Keratinocyte (primary cell): ENCODE measurements at places on chromosomes 5 and 9.

GRCh38 chr5:53114988-53115387, 5.4 kb upstream of the MOCS2 start:
- H3K4me3 ChIP-seq = no peak overlapping the region
- no peak for DNase-seq
- no peaks in the 10 kb centered on the region for H3K27me3 ChIP-seq
- no peaks in the 10 kb centered on the region for H3K36me3 ChIP-seq
- H3K27ac ChIP-seq = no peak overlapping the region

GRCh38 chr5:11048760-11049159, 287.7 kb upstream of the DAP start:
- H3K4me1 ChIP-seq = no peaks in the 10 kb centered on the region
- no peak for DNase-seq
- no peaks in the 10 kb centered on the region for H3K27me3 ChIP-seq
- H3K4me3 ChIP-seq = no peak overlapping the region
- no peak overlapping the region for H3K27ac ChIP-seq
- no peaks in the 10 kb centered on the region for H3K36me3 ChIP-seq

- no peak overlapping the region for H3K27ac ChIP-seq
- H3K4me3 ChIP-seq = no peak overlapping the region
- no peaks in the 10 kb centered on the region for H3K36me3 ChIP-seq
- DNase-seq = no peak
- no peaks in the 10 kb centered on the region for H3K4me1 ChIP-seq
These were observed 69.0 kb downstream of the KLHL3 start for GRCh38 chr5:137666901-137667300.

- DNase-seq = no peak
- no peaks in the 10 kb centered on the region for H3K36me3 ChIP-seq
- no peak overlapping the region for H3K27ac ChIP-seq
- no peaks in the 10 kb centered on the region for H3K4me1 ChIP-seq
- no peak overlapping the region for H3K4me3 ChIP-seq
- H3K27me3 ChIP-seq = peaks cover 5% of the 10 kb centered on the region
These were observed 31.5 kb upstream of the MVB12B start for GRCh38 chr9:126295082-126295477.

GRCh38 chr5:8633696-8634095, 764.7 kb downstream of the MTRR start:
- H3K4me1 ChIP-seq = no peaks in the 10 kb centered on the region
- H3K27ac ChIP-seq = no peak overlapping the region
- H3K27me3 ChIP-seq = no peaks in the 10 kb centered on the region
- H3K4me3 ChIP-seq = no peak overlapping the region
- no peaks in the 10 kb centered on the region for H3K36me3 ChIP-seq
- no peak for DNase-seq

- H3K4me1 ChIP-seq = no peaks in the 10 kb centered on the region
- no peak for DNase-seq
- no peak overlapping the region for H3K4me3 ChIP-seq
- H3K36me3 ChIP-seq = peaks cover 9% of the 10 kb centered on the region
- no peak overlapping the region for H3K27ac ChIP-seq
These were observed 40.9 kb downstream of the AMBP start for GRCh38 chr9:114037249-114037648.

GRCh38 chr5:87170799-87171198, 96.9 kb upstream of the RASA1 start:
- H3K4me1 ChIP-seq = peaks cover 11% of the 10 kb centered on the region
- no peaks in the 10 kb centered on the region for H3K27me3 ChIP-seq
- H3K27ac ChIP-seq = no peak overlapping the region
- H3K4me3 ChIP-seq = no peak overlapping the region
- no peaks in the 10 kb centered on the region for H3K36me3 ChIP-seq

GRCh38 chr5:5678909-5679308, 256.4 kb downstream of the ICE1 start:
- no peak for DNase-seq
- no peak overlapping the region for H3K27ac ChIP-seq
- H3K4me3 ChIP-seq = no peak overlapping the region
- H3K27me3 ChIP-seq = no peaks in the 10 kb centered on the region

DNA sequence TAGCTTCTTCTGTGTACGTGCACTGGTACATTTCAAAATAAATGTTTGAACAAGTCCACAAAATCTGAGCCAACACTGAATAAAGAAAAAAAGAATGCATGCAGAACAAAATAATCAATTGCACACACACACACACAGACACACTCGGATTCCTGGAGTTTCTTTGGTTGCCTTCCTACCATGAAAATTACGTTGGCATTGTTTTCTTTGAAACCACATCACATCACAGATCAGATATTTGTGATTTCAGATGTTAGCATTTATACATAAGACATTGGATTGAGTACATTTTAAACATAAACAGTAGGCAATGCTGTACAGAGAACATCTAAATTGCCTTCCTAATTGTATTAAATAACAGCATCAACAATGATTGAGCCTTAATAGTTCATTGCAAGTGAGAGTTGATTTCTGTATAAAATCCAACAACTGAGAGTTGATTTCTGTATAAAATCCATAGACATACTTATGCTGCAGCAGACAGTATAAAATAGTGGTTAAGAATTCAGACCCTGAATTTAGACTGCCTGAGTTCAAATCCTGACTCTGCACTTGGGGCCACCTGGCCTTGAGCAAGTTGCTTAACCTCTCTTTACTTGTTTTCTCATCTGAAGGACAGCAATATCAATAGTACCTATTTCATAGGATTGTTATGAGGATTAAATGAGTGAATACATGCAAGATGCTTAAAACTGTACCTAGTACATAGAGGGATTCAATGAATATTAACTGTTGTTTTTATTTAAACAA, 101.7 kb upstream of the IFNE start:
- H3K4me1 ChIP-seq = peaks cover 25% of the 10 kb centered on the region
- no peak overlapping the region for H3K27ac ChIP-seq
- H3K4me3 ChIP-seq = no peak overlapping the region
- peaks cover 11% of the 10 kb centered on the region for H3K36me3 ChIP-seq
- H3K27me3 ChIP-seq = no peaks in the 10 kb centered on the region
- no peak for DNase-seq

DNA sequence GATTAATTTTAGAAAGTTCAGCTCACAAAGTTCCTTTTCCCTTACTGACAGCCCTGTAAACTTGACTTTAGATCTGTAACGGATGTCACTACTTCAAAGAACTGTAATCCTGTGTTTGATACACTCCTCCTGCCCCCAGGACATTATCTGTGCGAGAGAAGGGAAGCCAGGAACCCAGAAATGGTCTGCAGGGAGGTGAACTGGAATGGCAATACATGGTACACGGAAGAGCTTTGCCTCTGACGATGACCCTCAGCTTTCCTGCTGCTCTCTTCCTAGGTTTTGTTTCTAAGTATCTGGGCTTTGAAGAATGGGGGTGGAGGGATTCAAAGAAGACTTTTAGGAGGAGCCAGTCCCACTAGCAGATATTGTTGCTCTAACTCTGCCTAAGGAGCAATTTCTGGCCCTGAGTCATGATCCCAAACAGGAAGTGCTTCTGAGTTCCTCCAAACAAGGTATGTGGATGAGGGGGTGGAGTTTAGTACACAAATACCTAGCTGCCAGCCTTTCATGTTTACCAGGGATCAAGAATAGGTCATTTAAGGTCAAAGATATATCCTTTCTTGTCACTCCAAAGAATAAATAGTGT, 43.4 kb upstream of the TMC1 start:
- no peaks in the 10 kb centered on the region for H3K36me3 ChIP-seq
- H3K27me3 ChIP-seq = no peaks in the 10 kb centered on the region
- no peak overlapping the region for H3K4me3 ChIP-seq
- peaks cover 42% of the 10 kb centered on the region for H3K4me1 ChIP-seq
- DNase-seq = peak; percentile 56
- peak overlapping the region; percentile 94 for H3K27ac ChIP-seq

GRCh38 chr9:116271340-116271739, 117.7 kb downstream of the PAPPA start:
- no peaks in the 10 kb centered on the region for H3K27me3 ChIP-seq
- no peak overlapping the region for H3K4me3 ChIP-seq
- no peak for DNase-seq
- H3K4me1 ChIP-seq = peaks cover 17% of the 10 kb centered on the region

- H3K4me1 ChIP-seq = peaks cover 7% of the 10 kb centered on the region
- no peaks in the 10 kb centered on the region for H3K27me3 ChIP-seq
- H3K36me3 ChIP-seq = no peaks in the 10 kb centered on the region
- no peak overlapping the region for H3K4me3 ChIP-seq
- no peak overlapping the region for H3K27ac ChIP-seq
These were observed 255.9 kb upstream of the IRX1 start for GRCh38 chr5:3339798-3340115.
